ENCODE measurements at places on chromosomes 2 and 18.

GRCh38 chr18:51516478-51517038 lies 319.1 kb upstream of the MEX3C start:
- no peak for DNase-seq

GRCh38 chr2:129160879-129161278 lies 818.6 kb upstream of the RAB6C start:
- DNase-seq = no peak

- DNase-seq = no peak
These were observed 73.5 kb upstream of the SPTBN1 start for GRCh38 chr2:54382601-54383000.

DNA sequence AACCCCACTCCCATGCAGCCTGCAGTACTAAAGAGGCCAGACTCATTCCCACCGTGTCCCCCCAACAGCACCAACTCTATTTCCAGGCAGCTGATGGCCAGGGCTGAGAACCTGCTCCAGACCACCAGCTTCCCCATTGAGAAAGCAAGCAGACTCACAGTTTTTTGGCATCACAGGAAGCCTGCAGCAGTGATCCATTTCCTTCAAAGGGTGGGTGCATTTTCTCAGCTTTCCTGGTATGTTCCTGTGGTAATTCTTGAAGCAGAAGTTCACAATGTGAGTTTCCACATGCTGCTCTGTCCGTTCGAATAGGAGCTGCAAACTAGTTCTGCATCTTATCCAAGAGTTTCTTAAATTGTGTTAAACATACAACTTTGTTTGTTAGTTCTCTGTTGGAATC lies 1249.6 kb upstream of the FAM98A start:
- no peak for DNase-seq

GRCh38 chr2:187547353-187547979 lies 6.8 kb downstream of the TFPI start:
- peak; percentile 81 for DNase-seq

DNA sequence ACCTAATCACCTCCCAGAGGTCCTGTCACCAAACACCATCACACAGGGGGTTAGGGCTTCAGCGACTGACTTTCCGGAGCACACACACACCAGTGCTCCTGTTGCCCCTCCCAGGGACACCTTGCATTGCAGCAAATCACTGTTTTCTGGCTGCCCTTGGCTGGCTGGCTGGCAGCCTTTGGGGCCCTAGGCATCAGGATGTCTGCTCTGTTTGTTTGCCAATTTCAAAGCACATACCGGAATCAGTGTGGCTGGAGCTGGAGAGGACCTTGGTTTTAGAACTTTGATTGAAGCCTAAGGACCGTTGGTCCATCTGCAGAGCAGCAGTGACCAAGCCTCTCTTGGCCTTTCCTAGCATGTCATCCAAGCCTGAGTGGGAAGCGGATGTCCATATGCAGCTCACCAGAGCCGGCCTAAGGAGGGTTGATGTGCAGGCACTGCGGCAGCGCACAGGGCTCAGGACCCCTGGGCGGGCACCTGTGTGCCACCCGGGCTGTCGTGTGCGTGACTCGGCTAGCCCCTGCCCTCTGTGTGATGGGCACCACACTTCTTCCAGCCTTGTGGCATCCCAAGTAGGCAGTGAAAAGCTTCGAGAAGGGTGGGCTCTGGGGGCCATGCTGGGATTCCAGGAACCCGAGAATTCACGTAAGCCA lies 62.1 kb downstream of the GBX2 start:
- no peak for DNase-seq

DNA sequence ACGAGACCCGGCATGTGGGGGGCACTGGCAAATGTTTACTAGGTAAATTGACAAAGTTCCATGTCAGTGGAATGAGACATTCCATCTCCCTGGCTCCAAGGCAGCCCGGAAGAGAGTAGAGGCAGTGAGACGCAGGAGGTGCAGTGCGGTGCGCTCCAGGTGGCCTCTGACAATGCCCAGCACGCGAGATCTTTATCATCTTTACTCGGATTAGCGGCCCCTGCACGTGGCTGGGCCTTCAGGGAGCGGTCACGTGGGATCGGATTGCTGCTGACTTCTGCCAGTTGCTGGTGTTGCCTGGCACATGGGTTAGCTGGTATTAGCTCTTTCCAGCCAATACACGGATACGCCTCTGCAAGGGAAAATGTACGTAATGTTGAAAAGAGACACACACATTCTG lies 151.2 kb upstream of the ALKAL2 start:
- no peak for DNase-seq

DNA sequence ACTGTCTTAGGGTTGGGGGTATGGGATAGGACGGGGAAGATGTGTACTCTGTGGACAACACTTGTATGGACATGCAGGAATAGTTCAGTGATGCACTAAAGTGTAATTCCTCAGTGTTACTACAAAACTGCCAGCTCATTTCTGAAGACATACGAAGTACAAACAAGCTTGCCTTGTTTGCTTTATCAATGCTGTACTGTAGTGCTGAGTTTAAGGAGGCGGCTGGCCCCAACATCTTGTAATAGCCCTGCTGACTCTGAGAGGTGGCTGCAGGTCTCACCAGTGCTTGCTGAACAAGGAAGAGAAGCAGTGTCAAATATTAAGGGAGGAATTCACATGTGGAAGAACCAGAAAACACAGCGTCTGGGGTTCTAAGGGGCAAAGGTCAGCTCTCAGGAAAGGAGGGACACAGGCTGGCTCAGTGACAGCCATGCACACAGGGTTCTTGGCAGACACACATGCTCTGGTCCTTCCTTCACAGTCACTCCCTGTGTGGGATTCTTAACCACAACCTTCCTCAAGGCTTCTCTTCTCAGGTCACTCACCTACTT lies 39.8 kb upstream of the EVA1A start:
- no peak for DNase-seq

DNA sequence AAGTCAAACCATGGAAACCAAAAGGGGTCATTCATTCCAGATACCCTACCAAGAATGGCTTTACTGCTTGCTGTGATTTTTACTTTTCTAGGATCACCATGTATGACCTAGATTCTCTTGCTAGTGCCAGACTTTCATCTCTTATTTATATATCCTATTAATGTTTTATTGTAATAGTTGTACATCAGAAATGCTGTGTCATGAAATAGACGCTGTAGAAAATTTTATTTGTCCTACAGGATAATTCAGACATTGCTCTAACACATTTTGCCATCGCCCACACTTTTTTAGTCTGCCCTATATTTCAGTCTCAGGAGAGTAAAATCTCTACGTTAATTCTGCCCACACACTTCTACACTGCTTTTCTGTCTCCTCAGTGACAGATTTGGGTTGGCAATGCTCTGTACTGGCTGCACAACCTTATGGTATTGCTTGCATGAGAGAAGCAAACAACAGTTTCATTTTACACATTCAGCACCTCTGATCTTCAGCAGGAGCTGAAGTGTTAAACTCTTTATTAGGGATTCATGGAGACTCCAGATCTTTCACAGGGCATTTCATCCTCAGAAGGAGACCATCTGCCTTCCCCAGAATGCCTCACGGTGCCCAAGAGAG lies 871.8 kb upstream of the CHAC2 start:
- DNase-seq = no peak

- DNase-seq = no peak
These were observed 58.8 kb downstream of the C2orf74 start for GRCh38 chr2:61220768-61221167.

DNA sequence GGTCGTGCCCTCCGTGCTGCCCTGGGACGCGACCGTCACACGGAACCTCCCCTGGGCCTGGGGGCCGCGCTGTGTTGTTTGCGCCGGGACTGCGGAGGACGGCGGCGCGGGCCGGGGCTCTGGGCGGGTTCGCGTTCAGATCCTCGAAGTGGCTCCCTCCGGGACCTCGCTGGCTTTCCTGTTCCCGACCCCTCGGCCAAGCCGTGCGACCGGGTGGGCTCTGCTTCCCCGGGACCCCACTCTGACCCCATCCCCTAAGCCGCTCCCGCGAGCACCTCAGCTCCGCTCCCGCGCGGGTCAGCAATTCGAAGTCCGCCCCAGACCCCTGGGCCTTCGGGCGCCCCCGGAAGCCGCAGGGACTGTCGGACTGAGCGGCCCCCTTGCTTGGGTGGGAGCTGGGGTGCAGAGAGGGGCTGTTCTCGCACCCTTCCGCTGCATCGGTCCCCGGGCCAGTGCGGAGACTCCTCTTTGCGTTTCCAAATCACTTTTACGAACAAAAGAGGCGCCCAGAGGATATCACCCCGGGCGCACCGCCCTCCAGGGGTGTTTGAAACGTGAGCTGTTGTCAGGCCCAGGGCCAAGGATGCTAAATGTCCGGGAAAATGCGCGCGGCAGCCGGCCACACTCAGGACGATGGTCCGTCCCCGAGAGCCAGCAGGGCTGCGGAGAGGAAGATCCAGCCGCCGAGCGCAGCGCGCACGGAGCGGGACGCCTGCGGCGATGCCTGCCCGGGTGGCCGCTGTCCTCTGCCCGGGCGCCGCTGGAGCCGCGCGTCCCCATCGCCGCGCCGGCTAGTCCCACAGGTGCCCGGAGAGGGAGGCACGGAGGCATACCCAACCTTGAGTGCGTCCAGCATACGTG lies 73.5 kb downstream of the ZCCHC2 start:
- no peak for DNase-seq

GRCh38 chr2:232487385-232488096 lies at the start of gene ECEL1:
TSS of gene ECEL1 (minus strand) at chr2:232487834. CDS start at chr2:232486653, 1,181 bp downstream.
- DNase-seq = no peak

DNA sequence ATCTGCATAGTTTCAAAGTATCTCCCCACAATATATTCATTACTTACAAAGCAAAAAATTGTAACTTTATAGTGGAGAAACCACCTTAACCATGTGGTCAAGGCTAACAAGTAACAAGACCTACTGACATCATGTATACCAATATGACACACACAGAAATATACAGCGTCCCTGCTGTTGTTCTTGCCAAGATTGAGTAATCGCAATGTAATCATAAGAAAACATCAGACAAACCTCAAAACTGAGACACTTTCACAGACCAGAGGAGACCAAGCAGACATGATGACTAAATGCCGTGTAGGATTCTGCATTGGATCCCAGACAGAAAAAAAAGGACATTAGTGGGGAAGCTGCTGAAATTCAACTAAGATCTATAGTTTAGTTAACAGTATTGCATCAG lies 123.0 kb downstream of the ACAA2 start:
- peak; percentile 19 for DNase-seq

DNA sequence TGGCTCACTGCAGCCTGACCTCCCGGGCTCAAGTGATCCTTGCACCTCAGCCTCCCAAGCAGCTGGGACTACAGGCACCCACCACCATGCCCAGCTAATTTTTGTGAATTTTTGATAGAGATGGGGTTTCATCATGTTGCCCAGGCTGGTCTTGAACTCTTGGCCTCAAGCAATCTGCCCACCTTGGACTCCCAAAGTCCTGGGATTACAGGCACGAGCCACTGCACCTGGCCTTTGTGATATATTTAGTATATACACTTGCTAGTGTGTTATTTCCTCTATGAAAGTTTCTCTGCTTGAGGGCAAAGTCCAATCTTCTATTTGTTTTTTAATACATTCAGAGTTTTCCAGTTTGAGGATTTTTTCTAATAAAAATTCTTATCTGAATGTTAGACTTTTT lies 119.3 kb downstream of the GALNT3 start:
- peak; percentile 3 for DNase-seq

- DNase-seq = no peak
These were observed 60.4 kb upstream of the ZNF397 start for GRCh38 chr18:35180455-35180854.

- DNase-seq = no peak
These were observed 61.5 kb downstream of the AGAP1 start for GRCh38 chr2:235555371-235555770.

- DNase-seq = no peak
These were observed 44.9 kb downstream of the MALT1 start for GRCh38 chr18:58716060-58716756.

DNA sequence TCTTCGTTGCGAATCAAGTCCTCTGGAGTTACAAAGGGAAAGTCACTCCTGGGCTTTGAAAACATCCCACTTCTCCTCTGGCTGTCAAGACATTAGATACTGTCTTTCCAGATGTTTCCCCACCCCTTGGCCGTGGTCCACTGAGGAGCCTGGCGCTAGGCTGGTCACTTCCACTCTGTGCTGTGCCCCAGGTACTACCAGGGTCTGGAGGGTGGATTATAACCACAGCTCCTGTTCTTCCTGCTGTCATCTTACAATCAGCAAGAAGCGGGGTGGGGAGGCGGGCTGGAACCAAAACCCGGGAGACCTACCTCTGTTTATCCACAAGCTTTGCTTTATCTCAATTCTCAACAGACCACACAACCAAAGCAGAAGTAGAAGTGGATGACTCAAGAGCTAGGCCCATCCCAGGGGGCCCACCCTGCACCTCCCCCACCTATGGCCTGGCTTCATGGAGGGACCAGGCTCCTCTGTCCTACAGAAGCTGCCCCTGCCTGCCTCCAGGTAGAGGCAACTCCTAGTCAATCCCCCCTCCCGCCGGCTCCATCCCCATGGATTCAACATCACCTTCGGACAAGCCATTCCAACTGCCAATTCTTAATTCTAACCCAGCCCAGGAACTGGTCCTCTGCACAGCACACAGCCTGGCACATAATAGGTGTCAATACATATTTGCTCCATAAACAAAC lies 17.8 kb downstream of the SMAD7 start:
- DNase-seq = no peak

DNA sequence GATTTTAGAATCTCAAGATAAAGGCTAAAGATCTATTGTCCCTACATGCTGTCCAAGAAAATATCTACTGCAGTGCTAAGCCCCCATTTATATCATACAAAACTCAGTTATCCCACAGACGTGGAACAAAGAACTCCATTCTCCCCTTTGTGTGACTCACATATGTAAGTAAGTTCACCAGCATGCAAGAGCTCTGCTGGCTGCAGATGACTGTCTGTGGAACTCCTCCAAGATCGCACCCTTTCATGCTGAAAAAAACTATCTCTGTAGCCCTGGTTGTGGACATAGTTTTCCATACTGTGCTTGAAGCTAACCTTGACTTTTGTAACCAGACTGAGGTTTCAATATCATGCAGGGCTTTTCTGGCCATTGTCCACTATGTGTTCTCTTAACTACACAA lies 207.1 kb downstream of the ZNF521 start:
- no peak for DNase-seq

GRCh38 chr2:241851325-241852115 lies 7.2 kb downstream of the PDCD1 start:
- no peak for DNase-seq

DNA sequence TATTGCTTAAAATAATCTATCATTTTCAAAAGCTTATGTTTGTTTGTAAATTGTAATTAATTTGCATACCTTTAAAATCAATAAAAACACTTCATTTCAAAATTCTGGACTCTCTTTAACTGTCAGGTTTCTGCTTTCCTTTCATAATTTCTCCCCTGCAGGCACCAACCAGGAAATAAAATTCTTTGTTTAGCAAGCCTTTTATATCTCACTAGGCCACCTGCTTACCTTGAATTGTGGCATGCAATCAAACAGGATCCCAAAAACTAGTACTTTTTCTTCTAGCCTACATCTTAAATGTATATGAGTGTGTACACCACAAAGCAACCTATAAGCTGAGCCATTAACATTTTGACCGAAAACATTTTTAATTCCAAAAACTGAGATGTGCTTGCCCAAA lies 233.1 kb downstream of the NR4A2 start:
- no peak for DNase-seq

DNA sequence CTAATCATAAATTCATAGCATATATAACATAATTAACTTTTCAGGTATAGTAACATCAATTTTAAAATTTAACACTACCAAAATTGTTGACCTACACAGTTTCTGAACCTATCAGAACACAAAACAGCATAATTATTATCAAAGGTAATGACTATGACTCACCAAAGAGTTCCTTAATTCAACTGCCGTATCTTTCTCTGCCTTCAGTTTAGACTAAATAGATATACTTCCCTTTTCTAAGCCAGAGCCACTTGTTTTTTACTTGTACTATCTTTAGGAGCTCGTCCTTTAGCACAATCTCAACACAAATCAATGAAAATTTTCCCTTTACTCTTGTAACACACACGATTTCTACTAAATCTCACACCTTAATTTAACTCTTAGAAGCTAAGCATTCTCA lies 54.4 kb downstream of the CCDC88A start:
- no peak for DNase-seq

Data from LoVo (cell line).